ENCODE measurements at places on chromosomes 11 and 22. TPM values are rescaled to one million over a fixed set of nuclear protein-coding genes. Genes with fewer than 3 reads are reported as not detected.

- no peak for DNase-seq
These were observed 29.5 kb upstream of the SHANK2 start for GRCh38 chr11:71281831-71282230.

GRCh38 chr11:72292106-72292785 lies 48.3 kb upstream of the PHOX2A start:
- DNase-seq = no peak

- no peak for DNase-seq
These were observed 45.0 kb downstream of the LHFPL7 start for GRCh38 chr22:24901448-24901847.

- no peak for DNase-seq
These were observed 16.8 kb upstream of the OSBPL5 start for GRCh38 chr11:3181725-3182461.

DNA sequence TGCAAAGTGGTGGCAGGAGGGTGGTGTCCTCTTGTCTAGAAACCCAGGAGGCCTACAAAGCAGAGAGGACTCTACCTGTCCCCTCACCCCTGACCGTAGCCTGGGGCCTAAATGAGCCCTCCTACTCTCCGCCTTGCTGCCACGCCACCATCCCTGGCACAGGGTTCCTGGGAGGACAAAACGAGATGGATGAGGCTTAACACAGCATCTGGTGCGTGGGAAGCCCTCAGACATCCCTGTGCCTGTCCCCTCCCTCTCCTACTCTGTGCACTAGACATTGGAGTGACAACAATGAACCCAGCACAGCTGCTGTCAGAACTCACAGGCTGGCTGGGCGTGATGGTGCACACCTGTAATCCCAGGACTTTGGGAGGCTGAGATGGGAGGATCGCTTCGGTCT lies 36.4 kb upstream of the DKK3 start:
- DNase-seq = no peak

- DNase-seq = no peak
These were observed 12.3 kb downstream of the IL17RA start for GRCh38 chr22:17097062-17097461.

DNA sequence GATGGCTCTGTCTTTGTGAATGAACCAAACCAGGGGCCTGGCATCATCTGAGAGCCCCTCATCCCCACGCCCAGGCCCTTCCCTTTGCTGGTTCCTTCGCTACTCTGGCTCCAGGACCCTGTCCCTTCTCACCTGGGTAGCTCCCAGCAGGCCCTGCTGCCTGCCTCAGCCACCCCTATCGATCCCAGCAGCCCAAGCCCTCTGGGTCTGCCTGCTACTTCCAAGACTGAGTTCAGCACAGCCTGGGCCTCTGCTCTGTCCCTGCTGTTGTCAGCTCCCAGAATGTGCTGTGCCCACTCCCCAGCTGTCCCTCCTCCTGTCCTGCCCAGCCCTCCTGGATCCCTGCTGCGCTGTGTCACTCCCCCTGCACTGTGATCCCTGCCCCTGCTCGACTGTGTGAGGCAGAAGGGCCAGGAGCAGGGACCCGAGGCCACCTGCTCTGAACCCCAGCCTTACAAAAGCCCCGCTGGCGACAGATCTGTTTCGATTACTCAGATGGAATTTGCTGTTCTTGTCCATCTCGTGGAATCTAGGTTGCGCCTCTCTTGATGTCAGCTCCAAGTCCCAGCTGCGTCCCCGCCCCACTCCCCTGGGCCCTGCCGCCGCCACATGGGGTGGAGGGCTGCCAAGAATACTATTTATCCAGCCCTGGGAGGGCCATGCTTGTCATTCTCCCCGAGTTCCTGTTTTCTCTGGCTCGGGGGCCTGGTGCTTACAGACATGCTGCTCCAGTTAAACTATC lies 13.0 kb downstream of the MRPL21 start:
- no peak for DNase-seq

- DNase-seq = no peak
These were observed 765 bp downstream of the RCOR2 start for GRCh38 chr11:63915961-63916836.

GRCh38 chr22:17806437-17806836 lies 32.2 kb upstream of the BID start:
- DNase-seq = no peak

GRCh38 chr22:18108187-18108586 lies 2.4 kb upstream of the TUBA8 start:
- no peak for DNase-seq

- peak; percentile 37 for DNase-seq
These were observed 1.9 kb downstream of the RBFOX2 start for GRCh38 chr22:36026741-36027140.

- no peak for DNase-seq
These were observed 1549.4 kb downstream of the LRRC4C start for GRCh38 chr11:39910087-39910486.

DNA sequence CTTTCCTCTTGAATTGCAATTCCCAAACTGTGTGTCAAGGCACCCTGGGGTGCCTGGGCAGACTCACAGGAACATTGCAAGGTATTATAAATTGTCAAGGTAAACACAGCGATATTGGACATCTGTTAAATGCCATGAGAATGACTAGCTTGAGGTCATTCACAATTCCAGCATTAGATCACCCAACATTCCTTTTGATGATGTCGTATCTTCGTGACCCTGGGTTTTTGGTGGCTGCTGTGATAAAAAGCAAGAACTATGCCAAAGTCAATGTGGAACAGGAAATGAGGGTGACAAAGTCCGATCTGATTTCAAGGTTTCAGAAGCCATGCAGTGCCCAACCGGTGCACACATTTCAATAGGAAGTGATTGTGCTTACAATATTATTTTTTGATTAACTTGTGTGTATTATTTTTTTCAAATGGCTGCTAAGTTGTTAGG lies 458.4 kb downstream of the MIAT start:
- DNase-seq = peak; percentile 91

GRCh38 chr11:86692746-86693145 lies 20.3 kb upstream of the ME3 start:
- DNase-seq = no peak

Gene EWSR1
- 127 TPM for total RNA-seq
